ENCODE measurements at places on chromosomes 1 and 21. TPM values are rescaled to one million over a fixed set of nuclear protein-coding genes. Genes with fewer than 3 reads are reported as not detected.

- H3K36me3 ChIP-seq = no peaks in the 10 kb centered on the region
- no peak overlapping the region for H3K27ac ChIP-seq
- H3K4me1 ChIP-seq = peaks cover 2% of the 10 kb centered on the region
- H3K27me3 ChIP-seq = no peaks in the 10 kb centered on the region
- DNase-seq = no peak
Observed at GRCh38 chr1:113615425-113615824, 143.9 kb downstream of the PHTF1 start.

Gene C2CD4D
- 0.86 TPM for total RNA-seq

DNA sequence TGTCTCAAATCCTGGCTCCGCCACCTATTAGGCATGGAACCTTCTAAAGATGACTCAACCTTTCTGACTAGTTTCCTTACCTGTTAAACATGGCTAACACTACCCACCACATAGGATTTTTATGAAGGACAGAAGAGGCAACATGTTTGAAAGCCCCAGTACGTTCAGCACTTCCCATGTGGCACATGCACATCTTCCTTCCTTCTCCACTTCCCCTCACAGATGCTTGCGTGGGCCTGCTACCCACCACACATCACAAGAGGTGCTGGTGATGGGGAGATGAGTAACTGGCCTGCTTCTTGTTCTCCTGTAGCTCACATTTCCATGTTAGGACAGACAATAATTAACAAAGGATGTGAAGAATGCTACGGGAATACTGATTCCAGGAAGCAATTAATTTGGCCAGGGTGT is 7.1 kb downstream of the ZBTB21 start:
- no peak for DNase-seq
- peaks cover 2% of the 10 kb centered on the region for H3K27me3 ChIP-seq
- H3K27ac ChIP-seq = peak overlapping the region; percentile 94

- H3K36me3 ChIP-seq = no peaks in the 10 kb centered on the region
- no peak overlapping the region for H3K27ac ChIP-seq
- H3K4me1 ChIP-seq = no peaks in the 10 kb centered on the region
- H3K4me3 ChIP-seq = no peak overlapping the region
- H3K27me3 ChIP-seq = no peaks in the 10 kb centered on the region
Observed at GRCh38 chr1:246790364-246790763, 66.2 kb downstream of the SCCPDH start.

Gene DIRAS3
- total RNA-seq = not detected

GRCh38 chr1:166924823-166925541 is 48.9 kb upstream of the TADA1 start:
- no peak overlapping the region for H3K4me3 ChIP-seq
- no peak overlapping the region for H3K27ac ChIP-seq
- no peak for DNase-seq
- peaks cover 19% of the 10 kb centered on the region for H3K27me3 ChIP-seq
- H3K4me1 ChIP-seq = no peaks in the 10 kb centered on the region

DNA sequence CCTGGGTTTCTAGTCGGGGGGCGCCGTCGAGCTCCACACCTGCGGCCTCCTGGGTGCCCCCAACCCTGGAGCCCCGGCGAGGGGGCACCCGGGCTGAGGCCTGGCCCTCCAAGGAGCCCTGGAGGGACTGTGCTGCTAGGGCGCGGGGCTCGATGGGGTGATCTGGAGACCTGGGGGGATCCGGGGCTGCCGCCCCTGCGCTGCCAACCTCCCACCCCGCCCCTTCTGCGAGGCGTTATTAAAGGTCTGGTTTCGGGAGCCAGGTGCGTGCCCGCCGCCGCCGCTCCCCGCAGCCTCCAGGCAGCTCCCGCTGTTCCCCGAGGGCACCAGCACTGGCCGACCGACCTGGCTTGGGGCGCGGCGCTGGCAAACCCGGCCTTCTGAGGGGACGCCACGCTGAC is 746 bp upstream of the POFUT2 start:
- H3K4me1 ChIP-seq = peaks cover 16% of the 10 kb centered on the region
- peaks cover 4% of the 10 kb centered on the region for H3K27me3 ChIP-seq
- no peak for DNase-seq

DNA sequence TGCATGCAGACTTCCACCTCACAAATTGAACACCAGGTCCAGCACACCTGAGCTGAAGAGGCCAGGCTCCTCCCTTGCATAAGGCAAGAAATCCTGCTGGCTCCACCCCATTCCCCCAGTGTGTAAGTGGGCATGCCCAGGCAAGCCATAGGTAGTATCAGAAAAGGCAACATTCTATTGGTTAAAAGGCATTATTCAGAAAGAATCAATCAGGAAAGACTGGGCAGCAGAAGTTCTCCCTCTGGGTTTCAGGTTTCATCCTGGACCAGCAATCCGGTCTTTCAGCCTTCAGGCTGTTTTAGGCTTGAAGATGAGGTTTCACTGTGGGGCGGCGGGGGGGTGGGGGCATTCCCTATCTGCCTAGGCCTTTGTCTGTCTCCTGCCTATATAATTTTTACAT is 42.0 kb upstream of the LHX8 start:
- no peaks in the 10 kb centered on the region for H3K27me3 ChIP-seq
- H3K27ac ChIP-seq = no peak overlapping the region
- no peaks in the 10 kb centered on the region for H3K36me3 ChIP-seq
- H3K4me3 ChIP-seq = no peak overlapping the region

All from activated CD4-positive, alpha-beta T cell treated with anti-CD3 and anti-CD28 coated beads, Interleukin-2, amount 10 ng/mL, durations not matched to agents 24 days and 14 days (primary cell).